SJCRH30 (cell line): ENCODE measurements at places on chromosomes 7 and 10. TPM values are rescaled to one million over a fixed set of nuclear protein-coding genes. Genes with fewer than 3 reads are reported as not detected.

The SORBS1 gene
- 12.8 and 17.1 TPM in 2 replicates for total RNA-seq

DNA sequence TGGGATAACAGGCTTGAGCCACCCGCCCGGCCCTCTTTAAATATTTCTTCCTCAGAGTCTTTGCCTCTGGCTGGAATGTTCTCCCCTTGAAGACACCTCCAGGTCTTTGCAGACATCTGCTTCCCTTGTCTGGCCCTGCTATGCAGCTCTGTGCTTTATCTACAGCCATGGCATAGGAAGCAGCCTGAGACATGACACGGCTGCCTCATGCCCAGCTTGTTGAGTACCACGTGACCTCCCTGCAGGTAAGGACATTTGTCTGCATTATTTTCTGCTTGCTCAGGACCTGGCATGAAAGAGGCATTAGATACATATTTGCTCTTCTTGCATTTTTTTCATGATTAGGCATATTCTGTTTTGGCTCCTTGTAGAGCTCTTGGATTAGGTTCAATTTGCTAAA is 113.8 kb upstream of the KLF6 start:
- H3K27me3 ChIP-seq, result no peaks in the 10 kb centered on the region
- no peaks in the 10 kb centered on the region for H3K36me3 ChIP-seq
- DNase-seq, result no peak
- no peak overlapping the region for H3K27ac ChIP-seq
- H3K4me3 ChIP-seq, result no peak overlapping the region

DNA sequence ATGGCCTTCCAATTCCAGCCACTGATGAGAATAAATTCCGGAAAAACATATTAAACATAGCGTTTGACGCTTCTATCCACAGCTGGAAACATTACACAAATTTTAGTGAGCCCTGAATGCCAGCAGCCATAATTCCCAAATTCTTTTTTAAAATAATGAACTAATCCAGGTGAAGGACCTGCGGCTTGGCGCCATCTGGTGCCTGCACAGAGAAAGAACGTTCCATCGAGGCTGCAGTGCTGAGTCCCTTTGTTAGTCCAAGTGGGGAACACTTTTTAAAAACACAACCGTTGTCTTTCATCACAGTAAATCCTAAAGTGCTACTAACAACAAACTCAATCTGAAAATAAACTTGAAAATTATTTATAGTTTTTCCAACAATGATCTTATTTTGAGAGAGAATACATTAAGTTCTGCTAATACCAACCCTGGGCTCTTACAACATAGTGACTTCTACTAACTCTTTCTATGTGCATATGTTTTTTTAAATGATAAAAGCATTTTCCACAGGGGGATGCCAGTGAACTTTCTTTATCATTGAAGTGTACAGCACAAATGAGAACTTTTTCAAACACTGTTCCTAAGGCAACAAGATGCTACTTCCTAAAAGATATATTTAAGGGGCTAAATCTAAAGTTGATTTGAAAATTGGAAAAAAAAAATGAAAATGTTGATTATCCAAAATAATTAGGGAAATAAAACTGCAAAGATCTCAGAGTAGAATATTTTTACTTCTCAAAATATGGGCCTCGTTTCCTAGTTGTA is 166.9 kb upstream of the RNF32 start:
- no peaks in the 10 kb centered on the region for H3K36me3 ChIP-seq
- peaks cover 14% of the 10 kb centered on the region for H3K27me3 ChIP-seq
- H3K4me3 ChIP-seq, result no peak overlapping the region
- DNase-seq, result no peak

DNA sequence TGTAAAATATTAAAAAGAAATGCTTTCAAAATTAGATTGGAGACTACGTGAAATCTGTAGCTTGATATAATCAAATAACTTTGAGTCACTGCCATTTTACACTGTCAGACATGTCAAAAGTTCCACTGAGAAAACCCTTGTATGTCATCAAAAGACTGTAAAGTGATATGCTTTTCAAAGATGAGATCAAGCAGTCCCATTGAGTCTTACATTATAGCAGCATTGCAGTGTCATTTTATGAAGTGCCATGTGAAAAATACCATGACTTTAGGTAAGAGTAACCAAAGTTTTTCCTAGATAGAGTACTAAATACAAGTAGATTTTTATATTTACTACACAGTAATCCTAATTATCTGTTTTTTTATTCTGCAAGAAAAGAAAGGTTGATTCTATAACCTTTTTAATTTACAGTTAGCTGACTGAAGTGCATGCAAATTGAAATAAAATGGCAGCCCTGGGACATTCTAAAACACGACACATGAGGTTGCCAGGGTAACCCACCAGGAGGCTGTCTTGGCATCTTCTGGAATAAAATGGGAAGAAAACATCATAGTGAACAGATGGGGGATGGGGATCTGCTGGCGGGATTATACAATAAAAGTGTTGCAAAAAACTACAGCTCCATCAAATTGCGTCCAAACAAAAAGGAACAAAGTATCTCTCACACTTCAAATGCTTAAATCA is 91.3 kb upstream of the TMEM106B start:
- H3K4me3 ChIP-seq, result no peak overlapping the region
- H3K27ac ChIP-seq, result no peak overlapping the region
- peaks cover 9% of the 10 kb centered on the region for H3K4me1 ChIP-seq
- H3K36me3 ChIP-seq, result no peaks in the 10 kb centered on the region

The SLC18A2 gene
- 0.06 and 0.10 TPM in 2 replicates for total RNA-seq

DNA sequence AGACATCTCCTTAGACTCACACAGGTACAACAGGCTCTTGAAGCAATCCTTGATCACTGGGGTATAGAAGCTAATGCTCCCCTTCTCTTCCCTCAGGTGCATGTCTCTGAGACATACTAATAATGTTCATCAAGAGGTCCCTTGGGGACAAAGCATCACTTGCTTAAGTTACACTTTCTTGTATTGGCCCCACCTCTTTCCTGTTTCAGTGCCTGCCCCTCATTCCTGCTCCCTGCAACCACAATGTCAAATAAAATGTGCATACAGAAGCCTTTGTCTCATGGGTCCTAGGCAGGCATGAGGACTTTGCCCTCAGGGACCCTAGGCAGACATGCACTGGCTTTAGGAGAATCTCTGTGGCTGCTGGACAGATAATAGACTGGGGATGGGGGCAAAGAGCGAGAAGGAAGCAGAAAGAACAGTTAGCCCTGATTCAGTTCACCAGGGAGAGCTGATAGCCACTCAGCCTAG is 175.0 kb upstream of the NPY start:
- no peak overlapping the region for H3K4me3 ChIP-seq
- H3K4me1 ChIP-seq, result no peaks in the 10 kb centered on the region
- no peak overlapping the region for H3K27ac ChIP-seq
- no peaks in the 10 kb centered on the region for H3K27me3 ChIP-seq
- DNase-seq, result no peak
- no peaks in the 10 kb centered on the region for H3K36me3 ChIP-seq
